ENCODE measurements at places on chromosomes 7 and 10.

- DNase-seq, result no peak
These were observed 52.5 kb downstream of the WNT2 start for GRCh38 chr7:117270371-117270770.

GRCh38 chr7:4698707-4699275, 16.7 kb downstream of the FOXK1 start:
- no peak for DNase-seq

GRCh38 chr7:108051454-108051853, 48.5 kb upstream of the LAMB1 start:
- DNase-seq, result no peak

GRCh38 chr10:59135275-59135674, 41.2 kb upstream of the PHYHIPL start:
- no peak for DNase-seq

- no peak for DNase-seq
These were observed 87.9 kb downstream of the RNF216 start for GRCh38 chr7:5693529-5693928.

- no peak for DNase-seq
These were observed 10.1 kb downstream of the PAPOLB start for GRCh38 chr7:4851459-4852422.

Measured in activated naive CD8-positive, alpha-beta T cell treated with anti-CD3 and anti-CD28 coated beads for 36 hours (primary cell).